ENCODE measurements at places on chromosomes 12 and 14. TPM values are rescaled to one million over a fixed set of nuclear protein-coding genes. Genes with fewer than 3 reads are reported as not detected.

Gene NID2
- not detected for total RNA-seq

Gene TMEM121
- total RNA-seq: 14.2 TPM

Gene ERBB3
- total RNA-seq: 1.9 TPM

Gene RASSF8
- total RNA-seq: 0.31 TPM

Gene KLRG1
- 11.5 TPM for total RNA-seq

DNA sequence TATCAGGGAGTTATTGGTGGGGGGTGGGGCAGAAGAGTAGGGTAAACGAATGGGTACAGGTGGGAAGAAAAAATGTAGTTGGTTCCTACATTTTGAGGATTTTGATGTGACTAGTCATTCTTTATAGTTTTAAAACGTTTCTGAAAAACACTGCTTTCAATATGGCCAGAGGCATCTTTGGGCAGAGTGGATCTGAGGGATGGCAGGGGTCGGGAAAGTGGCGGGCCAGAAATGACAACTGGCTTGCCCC, 527 bp upstream of the ATP23 start:
- DNase-seq: no peak

- no peak for DNase-seq
These were observed 241.1 kb upstream of the FBXO33 start for GRCh38 chr14:39673270-39673711.

DNA sequence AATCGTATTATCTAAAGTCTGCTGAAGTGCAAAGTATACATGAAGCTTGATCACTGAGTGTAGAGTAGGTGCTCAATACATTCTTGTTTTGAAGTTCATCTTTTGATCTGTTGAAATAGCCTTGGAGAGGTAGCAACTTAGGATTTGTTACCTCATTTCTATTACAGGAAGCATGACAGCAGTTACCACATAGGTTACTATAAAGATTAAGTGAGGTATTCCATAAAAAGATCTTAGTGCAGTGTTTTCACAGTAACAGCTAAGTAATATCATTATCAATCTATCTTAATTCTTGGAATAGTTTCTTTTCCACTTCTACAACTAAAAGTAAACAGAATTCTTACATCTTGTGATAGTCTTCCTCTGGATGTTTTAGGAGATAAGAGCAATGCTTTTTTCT, 50.9 kb downstream of the BTBD7 start:
- no peak for DNase-seq

DNA sequence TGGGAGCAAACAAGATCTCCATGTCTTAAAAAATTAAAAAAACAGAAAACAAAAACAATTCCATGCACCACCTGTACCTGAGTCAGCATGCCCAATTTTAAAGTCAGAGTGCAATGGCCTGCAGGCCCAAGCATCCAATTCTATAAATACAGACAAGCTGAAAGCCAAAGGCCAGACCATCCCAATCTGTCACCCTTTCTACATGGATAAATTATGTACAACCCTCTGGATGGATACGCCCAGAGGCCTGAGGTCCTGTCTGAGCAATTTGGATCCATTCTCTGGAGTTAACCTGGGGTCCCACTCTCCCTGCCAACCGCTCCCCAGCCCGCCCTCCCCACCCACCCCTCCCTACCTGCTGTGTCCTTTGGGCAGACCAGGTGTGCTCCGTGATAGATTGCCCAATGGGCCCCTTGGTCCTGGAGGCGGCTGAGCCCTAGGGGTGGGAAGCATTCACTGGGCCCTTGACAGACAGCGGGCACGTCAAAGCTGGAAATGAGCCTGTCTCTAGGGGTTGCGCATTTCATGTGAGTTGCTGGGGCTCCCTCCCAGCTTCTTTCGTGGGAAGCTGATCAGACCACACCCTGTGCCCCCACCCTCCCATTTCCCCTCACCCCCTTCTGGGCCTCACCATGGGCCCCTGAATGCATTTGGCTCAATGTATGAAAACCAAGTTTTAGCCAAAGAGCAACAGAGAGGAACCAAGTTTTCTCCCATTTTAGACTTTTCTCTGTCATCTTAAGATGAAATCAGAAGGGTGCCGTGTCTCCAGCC, 171.3 kb downstream of the BCL11B start:
- DNase-seq: no peak

- DNase-seq: no peak
These were observed 133.8 kb downstream of the BCAT1 start for GRCh38 chr12:24815114-24815423.

DNA sequence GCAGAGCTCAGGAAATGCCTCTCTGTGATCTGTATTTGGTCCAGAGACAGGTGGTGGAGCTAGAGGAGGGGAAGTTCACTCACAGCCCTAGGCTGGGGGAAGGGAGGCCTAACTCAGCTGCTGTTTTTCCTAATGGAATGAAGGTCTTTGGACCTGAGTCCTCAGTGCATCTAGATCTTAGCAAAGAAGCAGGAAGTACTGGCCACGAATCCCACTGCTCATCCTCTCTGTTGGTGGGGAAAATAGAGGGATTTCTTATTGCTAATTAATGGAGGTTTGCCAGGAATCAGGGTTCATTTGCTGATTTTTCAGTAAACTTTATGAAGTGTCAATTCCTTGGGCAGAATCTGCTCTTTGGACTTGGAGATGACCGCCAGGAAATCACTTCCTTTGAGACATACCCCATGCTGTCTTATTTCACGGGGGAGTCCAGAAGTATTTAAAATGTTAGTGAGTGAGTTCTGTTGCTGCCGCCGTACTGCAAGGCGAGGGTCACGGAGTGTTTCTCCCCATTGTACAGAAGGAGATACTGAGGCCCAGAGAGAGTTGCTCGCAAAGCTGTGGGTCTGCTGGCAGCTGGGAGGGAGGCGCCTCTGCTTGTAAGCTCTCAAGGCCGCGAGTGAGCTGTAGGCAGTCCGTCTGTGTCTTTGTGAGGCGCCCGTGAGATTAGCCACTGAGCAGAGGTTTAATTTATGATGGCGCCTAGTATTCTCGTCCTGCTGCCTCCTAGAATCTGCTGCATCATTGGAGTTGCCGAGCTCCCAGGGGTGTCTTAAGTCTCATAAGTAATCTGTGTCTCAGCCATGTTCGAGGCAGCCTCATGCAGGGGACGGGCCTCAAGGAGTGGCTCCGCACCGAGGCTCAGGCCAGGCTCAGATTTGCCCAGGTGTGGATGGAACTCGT, 88.2 kb downstream of the TSPAN9 start:
- no peak for DNase-seq

DNA sequence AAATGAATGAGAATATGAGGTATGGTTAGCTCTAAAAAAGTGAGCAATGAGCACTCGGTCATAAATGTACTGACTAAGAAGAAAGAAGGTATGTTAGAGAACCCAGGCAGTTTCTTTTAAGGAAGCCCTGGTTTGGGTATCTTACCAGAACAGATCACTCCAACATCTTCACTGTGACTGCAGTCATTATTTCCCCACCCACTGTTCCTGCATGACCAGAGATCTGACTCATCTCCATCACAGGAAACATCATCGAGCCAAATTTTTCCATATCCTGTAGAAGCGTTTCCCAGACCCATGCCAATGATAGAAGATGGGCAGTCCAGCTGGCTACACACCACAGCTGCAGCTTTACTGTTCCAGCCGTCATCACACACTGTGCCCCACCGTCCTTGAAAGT, 48.0 kb downstream of the CD163L1 start:
- DNase-seq: no peak

GRCh38 chr14:96514694-96515093, 12.5 kb downstream of the PAPOLA start:
- DNase-seq: no peak

DNA sequence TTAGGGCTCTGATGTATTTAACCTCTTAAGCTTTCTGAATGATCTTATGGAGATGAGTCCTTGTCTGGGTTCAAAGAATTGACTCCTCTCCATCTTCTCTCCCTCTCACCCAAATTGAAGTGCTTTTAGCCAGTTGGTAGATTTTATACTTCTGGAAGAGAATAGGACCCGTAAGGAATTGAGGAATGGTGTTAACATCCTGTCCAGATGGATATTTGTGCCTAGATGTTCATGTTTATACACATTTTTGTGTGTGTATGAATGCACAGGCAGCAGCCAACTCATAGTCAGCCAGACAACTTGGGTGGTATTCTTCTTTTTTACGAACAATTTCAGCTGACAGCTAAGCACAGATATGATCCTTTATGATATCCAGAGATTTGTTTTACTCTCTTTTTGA, 449.6 kb upstream of the RGS6 start:
- no peak for DNase-seq

GRCh38 chr14:104775073-104775489, 20.5 kb downstream of the AKT1 start:
- DNase-seq: no peak

DNA sequence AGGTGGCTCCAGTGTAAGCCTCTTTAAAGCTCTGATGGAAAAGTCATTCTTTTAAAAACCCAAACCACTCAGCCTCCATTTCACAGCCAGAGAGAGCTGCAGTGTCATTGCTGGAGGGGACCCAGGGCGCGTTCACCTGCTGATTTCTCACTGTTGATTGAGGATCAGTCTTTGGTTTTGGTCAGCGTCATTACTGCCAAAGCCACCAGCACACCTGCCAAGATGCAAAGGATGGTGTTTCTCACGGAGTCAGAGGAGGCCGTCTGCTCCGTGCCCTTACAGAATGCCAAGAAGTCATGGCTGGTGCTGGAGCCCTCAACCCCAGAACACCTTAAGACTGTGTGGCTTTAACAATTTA, 32.8 kb upstream of the BATF start:
- DNase-seq: no peak

- DNase-seq: no peak
These were observed 19.1 kb upstream of the PGF start for GRCh38 chr14:74974364-74975058.
